ENCODE measurements at places on chromosomes 4 and X.

GRCh38 chrX:153703036-153703370 is 15.3 kb downstream of the SLC6A8 start:
- no peak for DNase-seq

DNA sequence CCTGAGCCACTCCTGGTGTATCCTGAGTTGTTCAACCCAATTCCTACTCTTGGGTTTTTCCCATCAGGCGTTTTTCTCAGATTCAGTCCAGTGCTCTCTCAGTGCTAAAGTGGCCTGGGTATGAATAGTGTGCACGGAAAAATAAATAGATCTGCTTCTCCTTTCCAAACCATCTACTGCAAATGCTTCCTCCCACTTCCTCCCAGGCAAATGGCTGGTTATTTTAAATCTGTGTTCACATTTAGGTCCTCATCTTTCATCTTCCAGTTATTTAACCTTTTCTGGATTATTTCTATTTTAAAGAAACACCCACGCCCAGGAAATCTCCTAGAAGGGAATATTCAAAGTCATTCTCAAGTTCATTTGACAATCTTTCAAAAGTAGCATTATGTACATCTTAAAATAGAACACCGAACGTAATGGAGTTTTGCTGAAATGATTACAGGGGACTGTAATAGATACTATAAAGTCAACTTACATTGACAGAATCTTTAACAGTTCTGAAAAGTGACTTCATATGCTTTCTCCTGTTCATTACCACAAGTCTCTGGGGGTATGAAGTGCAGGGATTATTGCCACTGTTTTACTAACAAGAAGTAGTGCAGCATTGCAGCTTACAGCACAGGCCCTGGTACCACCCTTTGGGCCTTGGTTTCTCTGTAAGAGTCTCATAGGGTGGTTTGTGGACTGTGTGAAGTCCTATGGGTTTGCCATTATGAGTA is 66.3 kb downstream of the MED28 start:
- no peak for DNase-seq

DNA sequence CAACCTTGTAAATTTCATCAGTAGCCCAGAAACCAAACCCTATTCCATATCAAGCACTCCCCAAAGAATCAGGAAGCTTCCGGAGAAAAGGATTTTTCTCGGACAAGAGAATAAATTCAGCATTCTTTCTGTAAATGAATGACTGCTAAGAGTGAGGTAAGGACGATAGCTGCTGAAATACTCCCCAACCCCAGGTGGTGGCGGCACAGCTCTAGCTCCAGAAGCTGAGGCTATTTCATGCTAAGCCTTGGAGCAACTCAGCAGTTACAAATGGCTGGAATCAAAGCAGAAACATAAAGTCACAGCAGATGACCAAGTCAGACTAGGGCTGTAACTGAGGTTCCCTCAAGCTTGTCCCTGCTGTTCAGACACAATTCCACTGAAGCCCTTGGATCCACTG is 13.9 kb upstream of the PCDH19 start:
- DNase-seq, result no peak

DNA sequence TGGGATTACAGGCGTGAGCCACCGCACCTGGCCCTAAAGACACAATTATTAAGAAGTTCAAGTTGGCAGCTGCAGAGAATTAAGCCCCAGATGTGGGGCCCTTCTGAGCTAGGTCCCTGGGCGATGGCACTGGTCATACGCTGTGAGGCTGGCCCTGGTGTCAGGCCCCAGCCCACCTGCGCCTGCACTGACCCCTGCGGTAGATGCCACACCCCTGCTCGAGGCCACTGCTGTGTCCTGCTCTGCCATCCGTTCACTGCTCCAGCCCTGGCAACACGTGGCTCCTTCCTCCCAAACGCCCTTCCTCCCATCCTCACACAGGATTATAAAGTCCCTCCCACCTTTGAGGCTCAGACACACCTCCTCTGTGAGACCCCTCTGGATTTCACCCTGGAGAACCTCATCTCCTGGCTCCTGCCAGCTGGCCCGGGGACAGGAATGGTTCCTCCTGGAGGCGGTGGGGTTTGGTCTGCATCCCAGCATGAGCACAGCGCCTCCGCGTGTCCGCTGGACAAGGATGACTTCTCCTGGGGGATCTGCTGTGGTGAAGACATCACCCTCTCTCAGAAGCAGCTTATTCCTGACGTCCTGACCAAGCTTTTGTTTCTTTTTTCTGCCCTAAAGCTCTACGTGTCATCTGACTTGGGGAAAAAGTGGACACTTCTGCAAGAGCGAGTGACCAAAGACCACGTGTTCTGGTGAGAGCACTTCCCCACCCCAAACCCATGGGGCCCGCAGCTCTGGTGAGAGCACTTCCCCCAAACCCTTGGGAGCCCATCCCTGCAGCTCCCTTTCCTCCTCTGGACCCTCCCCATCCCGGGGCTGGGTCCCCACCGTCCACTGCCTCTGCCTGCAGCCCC is 219.0 kb upstream of the PSAPL1 start:
- no peak for DNase-seq

DNA sequence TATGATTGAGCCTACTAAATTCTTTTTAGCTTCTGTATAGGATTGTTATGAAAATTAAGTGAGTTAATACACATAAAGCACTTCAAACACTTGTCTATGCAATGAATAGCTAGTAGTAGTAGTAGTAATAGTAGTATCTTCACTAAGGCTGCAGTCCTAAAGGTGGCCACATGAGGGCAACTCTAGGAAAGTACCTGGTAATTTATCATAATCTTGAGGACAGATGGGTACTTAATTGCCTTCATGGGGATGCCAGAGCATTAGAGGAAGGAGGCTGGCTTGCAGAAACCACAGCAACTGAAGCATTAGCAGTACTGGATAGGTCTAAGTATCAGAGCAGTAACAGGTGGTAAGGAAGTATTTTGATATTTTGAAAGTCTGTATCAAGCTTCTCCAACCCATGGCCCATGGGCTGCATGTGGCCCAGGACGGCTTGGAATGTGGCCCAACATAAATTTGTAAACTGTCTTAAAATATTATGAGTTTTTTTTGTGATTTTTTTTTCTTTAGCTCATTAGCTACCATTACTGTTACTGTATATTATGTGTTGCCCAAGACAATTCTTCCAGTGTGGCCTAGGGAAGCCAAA is 17.3 kb downstream of the NIPAL1 start:
- peak; percentile 38 for DNase-seq

DNA sequence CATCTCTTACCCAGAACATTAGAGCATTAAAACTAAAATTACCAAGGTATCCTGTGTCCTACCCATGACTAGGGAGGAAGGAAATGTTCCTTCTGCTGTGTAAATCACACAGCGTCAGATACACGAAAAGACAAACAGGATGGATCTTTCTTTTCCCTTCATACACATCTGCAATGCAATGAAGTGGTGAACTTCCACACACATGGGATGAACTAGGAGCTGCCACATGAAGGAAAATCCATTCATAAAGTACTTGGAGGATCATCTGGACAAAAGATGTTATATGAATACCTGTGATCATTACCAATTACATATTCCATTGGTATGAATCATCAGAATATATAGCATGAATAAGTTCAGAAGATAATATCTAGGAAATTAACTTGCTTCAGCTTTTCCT is 46.2 kb downstream of the LDB2 start:
- DNase-seq, result no peak

DNA sequence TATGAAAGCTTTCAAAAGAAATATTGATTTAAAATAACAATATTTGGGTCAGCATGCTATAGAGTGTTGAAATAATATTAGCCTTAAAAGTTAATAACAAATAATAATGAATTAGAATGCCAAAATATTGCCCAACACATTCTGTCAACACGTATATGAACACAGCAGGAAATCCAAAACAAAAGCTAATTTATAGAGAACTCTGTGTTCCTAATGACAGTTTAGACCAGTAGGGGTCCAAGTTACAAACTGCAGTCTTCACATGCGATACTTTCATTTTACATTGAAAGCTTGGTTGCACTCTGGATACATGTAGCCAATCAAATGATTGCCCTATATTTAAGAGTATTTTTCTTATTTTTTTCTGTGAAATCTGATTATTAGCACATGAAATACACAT is 274.4 kb downstream of the DCTD start:
- DNase-seq, result no peak

DNA sequence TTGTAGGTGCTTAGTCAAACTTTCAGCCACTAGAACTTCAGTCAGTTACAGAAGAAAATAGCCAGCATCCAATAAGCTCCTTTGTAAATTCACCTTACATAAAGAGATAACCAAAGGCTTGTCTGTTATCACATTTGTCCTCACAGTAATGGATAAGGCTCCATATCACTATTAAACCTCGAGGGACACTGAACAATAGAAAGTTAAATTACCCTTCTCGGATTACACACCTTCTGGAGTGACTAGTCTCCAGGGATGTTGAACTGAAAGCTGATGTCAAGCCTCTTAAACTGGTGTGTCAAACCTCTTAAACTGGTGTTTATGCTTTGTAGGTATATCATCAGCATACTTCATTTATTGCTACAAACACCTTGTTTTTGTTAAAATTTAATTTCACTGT is 639.0 kb downstream of the CENPC start:
- DNase-seq, result no peak

- peak; percentile 22 for DNase-seq
Observed at GRCh38 chrX:24241822-24242648, 71.8 kb downstream of the SUPT20HL2 start.

DNA sequence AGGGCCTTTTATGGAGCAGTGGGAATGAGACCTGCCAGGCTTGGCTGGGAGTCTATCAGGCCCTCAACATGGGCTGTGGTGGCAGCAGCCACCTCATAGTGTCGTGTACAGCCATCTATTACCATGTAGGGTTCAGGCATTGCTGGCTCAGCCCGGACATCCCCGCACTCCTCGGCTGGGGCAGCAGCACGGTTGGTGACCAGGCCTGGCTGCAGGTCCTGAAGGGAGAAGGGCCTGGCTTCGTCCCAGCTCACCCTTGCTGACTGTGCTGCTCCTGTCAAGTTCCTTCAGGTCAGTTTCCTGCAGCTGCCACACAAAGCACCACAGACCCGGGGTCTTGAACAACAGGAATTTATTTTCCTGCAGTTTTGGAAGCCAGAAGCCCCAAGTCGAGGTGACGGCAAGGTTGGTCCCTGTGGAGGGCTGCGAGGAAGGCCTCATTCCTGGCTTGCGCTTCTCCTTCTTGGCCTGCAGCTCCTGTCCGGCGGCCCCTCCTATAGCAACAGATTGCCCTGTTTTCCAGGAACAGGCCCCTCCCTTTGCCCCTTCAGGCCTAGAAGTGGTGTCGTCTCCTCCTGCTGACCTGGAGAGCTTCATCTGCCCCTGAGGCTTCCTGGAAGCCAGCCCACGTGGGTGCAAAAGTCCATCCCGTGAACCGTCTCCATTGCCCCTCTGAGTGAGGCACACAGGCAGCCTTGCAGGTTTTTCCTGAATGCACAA is 25.2 kb upstream of the SORCS2 start:
- no peak for DNase-seq

GRCh38 chrX:100606753-100607152 is 22.0 kb downstream of the TNMD start:
- DNase-seq, result no peak

DNA sequence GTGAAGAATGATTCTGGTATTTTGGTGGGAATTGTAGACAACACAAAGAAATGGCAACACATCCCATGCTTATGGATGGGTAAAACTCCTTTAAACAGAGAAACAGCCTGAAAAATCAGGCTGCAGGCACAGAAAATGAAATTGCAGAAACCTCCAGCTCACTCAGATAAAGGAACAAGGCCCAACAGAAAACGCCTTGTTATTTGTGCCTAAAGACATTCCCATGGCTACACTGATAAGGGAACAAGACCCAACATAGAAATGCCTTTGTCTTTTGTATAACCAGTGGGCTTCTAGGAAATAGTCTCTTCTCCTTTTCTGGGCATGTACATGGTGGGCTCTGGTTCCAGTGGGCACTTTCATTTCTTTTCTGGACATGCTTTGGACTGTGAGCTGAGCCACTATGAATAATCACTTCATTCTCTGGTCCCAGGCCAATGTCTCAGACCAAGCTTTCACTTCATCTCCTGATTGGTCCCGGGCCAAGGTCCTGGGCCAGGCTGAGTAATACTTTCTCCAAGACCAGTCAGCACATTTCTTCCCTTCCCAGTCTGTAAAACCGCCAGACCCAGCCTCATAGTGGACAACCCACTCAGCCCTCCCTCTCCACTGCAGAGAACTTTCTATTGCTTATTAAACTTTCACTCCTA is 160.5 kb downstream of the TBX22 start:
- no peak for DNase-seq

DNA sequence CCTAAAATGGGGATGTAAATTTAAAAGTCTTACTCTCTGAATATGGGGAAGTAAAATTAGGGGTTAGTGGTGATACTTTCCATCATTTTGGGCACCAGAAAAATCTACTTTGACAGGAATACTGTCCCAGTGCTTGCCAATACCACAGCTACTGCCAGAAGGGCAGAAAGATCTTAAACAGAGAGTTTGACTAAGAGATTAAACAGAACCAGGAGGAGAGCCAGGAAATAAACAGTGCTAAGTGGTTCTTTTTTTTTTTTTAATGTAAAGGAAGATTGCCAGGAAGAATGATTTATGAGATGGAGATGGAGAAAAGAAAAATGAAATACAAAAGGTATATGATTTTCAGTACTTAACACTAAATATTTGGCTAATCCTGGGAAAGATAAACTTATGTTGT is 126.8 kb downstream of the RTL3 start:
- no peak for DNase-seq

DNA sequence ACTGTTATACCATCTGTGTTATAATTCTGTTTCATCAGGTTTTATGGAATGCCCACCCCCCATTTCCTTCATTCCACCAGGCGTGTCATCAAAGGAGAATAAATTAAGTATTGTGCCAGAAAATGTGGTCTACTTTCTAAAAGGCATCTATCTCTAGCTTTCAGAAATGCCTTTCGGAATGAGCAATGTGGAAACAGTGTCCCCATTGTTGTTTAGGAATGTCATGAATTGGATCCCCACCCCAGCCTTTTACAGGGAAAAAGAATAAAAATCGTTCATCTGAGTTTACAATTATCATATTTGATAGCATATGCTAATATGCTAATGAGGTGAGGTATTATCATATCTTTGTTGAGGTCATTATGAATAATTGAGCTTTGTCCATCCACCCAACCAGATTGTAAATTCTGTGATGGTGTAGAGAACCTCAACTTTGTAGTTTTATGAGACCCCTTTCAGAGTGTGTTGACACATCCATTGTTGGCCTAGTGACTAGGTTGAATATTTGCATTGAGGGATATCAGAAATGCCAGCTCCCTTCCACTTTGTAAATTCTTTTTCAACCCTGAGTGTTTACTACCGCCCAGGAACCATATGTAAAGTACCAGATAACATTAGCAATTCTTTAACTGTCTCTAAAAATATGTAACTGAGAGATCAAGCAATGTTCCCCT is 56.2 kb upstream of the CCDC160 start:
- DNase-seq, result no peak

DNA sequence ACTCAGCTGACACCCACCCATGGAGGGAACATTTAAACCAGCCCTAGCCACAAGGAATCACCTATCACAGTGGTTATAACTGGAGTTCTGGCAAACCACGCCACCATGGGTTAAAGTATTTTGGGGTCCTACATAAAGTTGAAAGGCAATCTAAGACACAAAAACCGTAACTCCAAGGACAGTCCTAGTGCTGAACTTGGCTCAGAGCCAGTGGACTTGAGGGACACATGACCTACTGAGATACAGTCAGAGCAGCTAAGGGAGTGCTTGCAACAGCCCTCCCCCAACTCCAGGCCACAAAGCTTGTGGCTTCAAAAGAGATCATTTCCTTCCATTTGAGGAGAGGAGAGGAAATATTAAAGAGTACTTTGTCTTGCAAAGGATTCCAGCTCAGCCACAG is 300.5 kb downstream of the FGF13 start:
- DNase-seq, result no peak
